ENCODE measurements at places on chromosomes 6 and 20.

DNA sequence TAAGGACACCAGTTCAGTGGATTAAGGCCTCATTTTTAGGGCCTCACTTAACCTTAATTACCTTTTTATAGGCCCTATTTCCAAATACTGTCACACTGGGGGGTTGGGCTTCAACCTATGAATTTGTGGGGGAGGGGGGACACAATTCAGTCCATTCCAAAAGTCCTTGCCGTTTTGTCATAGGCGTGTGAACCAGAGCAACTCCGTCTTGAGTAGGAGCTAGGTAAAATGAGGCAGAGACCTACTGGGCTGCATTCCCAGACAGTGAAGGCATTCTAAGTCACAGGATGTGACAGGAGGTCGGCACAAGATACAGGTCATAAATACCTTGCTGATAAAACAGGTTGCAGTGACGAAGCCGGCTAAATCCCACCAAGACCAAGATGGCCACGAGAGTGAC, 113.5 kb upstream of the SNX9 start:
- no peak for DNase-seq

GRCh38 chr6:138663892-138664291, 109.7 kb upstream of the CCDC28A start:
- no peak for DNase-seq

DNA sequence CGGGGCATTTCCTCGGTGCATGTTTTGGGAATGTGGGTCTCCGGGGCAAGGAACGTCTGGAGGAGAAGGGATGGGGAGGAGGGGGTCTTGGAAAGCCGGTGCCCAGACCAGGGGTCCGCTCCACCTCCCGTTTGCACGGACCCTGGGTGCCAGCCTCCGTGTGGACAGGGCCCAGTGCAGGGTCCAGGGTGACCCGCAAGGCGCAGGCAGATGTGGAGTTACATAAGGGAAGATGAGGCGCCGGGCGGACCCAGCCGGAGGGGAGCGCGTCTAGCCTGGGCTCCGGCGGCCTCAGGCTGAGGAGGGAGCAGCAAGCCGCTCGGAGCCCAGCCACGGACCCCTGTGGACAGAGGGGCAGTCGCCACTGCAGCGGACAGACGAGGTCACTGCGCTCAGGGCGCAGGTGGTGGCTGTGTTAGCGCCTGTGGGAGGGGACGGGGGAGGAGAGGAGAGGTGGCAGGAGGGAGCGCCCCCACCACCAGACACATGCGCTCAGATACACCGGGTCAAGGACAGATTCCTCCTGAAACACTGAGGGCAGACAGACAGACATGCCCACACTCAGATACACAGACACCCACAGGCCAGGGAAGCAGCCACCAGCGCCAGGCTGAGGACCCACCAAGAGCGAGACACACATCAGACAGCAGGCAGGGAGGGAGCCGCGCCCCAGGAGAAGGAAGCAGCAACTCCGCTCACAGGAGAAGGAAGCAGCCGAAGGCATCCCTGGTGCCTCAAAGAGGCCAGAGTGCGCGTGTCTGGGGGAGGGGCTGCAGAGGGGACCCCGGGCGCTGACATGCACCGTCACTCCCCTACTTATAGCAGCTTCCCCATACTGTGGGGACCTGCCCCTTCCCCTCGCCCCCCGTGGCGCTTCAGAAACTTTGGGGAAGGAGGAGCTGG, 839 bp upstream of the HRH3 start:
- no peak for DNase-seq

DNA sequence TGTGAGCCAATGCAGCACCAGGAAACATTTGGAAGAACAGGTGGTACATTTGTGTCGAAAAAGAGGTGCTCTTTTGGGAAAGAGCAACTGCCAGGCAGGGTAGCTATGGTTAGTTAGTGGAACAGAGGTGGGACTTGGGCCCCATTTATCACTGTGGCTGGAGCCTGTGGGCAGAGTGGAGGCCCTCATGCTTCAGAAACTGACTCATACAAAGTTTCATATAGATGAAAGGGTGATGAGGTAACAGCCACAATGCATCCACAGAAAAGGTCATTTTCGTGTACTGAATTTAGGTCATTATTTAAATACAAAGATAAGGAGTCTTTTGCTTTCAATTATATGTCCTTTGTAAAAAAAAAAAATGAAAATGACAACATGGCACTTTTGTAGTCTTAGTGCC, 76.4 kb upstream of the HS3ST5 start:
- DNase-seq = no peak

DNA sequence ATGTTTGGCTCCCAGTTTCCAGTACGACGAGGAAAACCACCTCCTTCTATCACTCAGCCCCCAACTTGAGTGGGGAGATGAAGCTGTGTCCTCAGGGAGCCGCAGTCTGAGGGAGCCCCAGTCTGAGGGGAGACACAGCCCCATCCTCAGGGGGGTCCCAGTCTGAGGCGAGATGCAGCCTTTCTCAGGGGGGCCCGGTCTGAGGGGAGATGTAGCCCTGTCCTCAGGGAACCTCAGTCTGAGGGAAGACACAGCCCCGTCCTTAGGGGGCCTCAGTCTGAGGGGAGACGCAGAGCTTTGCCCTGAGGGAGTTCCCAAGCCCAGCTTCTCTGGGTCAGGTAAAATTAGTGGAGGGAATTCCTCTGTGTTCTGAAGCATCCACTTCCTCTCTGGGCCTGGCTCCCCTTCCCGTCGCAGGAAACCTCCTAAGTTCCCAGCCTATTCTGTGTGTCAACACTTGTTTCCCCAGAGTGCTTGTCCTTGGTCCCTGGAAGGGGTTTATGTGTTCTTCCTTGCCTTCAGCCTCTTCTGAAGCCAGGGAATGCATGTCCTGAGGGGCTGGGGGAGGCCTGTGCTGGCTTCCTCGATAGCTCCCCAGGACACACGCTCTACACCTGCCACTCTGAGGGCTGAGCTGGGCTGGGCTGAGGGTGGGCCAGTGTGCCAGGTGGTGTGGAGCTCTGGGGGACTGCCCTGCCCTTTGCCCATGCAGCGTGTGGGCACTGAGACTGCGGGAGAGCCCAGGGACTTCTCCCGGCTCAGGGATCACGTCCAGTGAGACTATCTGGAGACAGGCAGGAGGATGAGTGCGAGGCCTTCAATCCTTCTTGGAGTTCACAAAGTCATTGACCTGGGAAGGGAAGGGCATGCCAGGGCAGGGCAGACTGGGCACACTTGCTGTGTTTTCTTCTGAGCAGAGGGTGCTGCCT, 55.4 kb downstream of the VEGFA start:
- no peak for DNase-seq

DNA sequence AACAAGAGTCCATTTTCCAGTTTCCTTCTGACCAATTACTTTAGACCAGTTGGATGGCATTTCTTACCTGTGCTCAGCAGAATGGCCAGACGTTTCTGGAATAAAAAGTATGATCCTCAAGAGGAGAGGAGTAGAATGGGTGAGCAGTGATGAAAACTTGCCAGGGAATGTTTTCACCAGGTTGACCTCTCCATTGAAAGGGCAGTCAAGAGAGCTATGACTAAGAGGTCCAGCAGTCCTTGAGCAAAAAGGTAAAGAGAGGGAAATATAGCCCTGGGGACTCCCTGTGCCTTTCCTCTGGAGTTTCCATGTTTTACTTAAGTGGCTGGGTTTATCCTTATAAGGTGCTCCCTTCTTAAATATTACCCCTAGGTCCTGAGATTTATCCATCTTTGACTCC, 210.9 kb downstream of the TBX18 start:
- no peak for DNase-seq

DNA sequence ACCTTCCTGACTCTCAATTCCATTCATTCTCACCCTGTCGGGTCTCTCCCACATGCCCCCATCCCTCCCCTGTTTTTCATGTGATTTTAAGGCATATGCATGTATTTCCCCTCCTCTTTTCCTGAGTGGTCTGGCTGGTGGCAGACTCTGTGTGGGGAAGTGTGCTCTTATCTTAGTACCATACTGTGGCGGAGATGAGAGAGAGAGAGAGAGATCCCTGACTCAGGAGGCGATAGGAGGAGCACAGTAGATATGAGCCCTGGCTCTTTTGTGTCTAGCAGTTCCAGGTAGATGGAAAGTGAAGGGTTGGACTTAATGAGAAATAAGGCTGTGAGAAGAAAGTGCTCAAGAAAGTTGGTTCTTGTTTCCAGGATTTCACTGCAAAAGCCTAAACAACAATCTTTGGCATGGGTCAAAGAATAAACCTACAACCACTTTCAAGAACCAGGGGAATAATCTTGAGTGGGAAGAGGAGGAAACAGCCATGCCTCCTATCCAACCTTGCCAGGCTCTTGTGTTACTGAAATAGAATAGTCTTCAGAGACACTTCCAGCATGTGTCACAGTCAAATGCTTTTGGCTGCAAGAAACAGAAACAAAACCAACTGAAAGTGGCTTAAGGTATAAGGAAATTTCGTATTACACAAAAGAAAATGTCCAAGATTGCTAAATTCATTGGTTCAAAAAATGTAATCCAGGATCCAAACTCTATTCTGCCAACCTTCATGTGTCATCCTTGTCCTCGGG, 123.8 kb upstream of the MYLIP start:
- DNase-seq = no peak

GRCh38 chr6:93894521-93894920, 475.2 kb upstream of the EPHA7 start:
- no peak for DNase-seq

- no peak for DNase-seq
These were observed 54.9 kb upstream of the AIG1 start for GRCh38 chr6:143005816-143006215.

- no peak for DNase-seq
These were observed 24.6 kb upstream of the ARG1 start for GRCh38 chr6:131548441-131548840.

- no peak for DNase-seq
These were observed 62.5 kb upstream of the LOC128125822 start for GRCh38 chr6:63509652-63510352.

GRCh38 chr6:157184202-157185015, 138.9 kb downstream of the TMEM242 start:
- peak; percentile 66 for DNase-seq

DNA sequence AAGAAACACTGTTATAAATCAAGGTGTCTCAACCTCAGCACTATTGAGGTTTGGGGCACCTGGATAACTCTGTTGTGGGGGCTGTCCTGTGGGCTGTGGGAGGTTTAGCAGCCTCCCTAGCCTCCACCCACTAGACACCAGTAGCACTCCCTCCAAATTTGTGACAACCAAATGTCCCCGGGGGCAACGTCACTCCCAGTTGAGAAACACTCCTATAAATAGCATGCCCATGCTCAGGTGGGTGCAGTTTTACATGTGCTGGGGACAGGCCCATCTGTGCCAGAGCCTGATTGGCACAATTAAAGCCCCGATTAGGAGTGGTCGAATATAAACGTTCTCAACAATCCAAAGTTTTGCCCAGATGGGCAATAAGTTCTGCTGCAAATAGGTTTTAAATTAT, 78.9 kb downstream of the FAM50B start:
- DNase-seq = no peak

DNA sequence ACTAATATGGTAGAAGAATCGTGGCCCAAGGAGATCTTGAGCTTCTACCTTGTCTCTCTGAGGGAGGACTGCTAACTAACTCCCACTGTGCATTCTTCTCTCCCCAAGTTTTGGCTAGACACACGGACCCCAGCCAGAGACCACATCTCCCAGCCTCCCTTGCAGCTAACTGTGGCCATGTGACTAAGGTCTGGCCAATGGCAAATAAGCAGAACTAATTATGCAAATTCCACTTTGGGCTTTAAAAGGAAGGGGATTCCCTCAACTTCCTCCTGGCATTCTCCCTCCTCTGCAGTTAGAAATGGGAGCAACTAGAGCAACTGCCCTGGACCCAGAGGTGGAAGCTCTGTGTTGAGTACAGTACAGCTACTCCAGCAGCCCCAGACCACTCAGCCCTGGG, 15.4 kb downstream of the BPIFA2 start:
- no peak for DNase-seq

GRCh38 chr20:4962241-4962855, 39.0 kb downstream of the SLC23A2 start:
- peak; percentile 25 for DNase-seq

GRCh38 chr6:151534576-151534975, 40.8 kb downstream of the CCDC170 start:
- no peak for DNase-seq

DNA sequence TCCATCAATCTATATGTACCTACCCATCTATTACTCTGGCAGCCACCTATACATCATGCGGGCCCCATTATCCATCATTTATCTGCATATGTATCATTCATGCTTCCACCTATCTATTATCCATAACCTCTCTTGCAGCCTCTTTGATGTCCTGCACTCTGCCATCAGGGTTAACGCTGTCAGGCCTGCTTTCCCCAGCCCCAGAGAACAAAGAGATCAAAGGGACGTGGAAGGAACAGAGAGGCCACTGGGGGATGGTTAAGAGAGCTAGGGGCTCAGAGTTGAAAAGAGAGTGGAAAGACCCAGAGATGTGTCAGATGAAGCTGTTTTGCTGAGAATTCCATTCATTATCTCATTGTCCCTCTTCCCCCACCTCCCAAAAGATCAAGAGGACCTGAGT, 67.3 kb upstream of the CCDC167 start:
- DNase-seq = no peak

GRCh38 chr20:45179166-45179565, 4.5 kb downstream of the PI3 start:
- no peak for DNase-seq

DNA sequence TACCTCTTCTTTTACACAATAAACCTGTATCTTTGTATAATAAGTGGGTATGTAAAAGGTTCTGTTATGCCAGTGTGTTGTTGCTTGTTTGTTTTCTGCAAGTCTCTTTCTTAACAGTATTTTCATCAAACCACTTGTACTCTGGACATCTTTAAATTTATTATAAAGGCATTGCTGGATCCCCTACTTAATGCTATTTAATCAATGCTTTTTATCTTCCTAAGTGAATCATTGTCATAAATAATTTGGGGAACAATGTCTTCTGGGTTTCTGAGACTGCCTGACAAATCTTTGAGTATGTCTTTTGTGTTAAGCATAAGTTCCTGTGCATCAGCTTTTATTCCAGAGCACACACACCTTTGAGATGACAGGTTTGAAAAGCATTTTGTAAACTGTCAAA, 64.7 kb downstream of the ITCH start:
- DNase-seq = no peak

DNA sequence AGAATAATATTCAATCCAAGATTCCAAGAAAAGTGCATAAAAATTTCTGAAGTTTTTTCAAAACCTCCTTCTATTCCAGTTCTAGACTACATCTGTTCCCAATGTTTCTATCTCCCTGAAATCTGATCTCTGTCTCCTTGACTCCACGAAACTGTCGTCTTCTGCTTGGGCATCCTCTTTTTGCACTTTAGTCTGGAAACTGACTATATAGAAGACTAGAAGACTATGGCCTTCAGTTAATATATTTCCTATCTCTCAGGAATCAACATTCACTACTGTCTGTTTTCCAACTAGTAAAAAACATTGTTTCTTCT, 745.4 kb upstream of the ADGRB3 start:
- no peak for DNase-seq

DNA sequence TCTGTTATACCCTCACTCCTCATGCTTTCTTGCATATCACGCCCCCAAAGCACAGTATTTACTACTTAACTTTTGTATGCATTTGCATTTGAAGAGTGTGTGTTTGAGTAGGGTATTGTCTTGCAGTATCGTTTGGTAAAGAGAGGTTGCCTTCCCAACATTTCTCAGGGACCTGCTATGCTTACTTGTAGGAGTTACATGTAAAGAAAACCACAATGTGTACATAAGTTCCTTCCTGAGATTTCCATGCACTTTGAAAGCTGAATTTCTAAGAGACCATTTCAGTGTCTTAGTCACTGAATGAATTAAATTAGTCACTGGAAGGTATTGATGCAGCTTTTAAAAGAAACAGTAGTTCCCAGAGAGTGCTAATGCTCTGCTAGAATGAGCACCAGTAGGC, 159.3 kb upstream of the LAMA2 start:
- DNase-seq = no peak
